Retinal pigment epithelial cell (primary cell): ENCODE measurements at places on chromosomes 1 and 21.

- no peak for DNase-seq
Measured at GRCh38 chr1:18109756-18110597, 2.4 kb downstream of the IGSF21 start.

GRCh38 chr1:39566441-39567137, 10.0 kb downstream of the PABPC4 start:
- DNase-seq = no peak

DNA sequence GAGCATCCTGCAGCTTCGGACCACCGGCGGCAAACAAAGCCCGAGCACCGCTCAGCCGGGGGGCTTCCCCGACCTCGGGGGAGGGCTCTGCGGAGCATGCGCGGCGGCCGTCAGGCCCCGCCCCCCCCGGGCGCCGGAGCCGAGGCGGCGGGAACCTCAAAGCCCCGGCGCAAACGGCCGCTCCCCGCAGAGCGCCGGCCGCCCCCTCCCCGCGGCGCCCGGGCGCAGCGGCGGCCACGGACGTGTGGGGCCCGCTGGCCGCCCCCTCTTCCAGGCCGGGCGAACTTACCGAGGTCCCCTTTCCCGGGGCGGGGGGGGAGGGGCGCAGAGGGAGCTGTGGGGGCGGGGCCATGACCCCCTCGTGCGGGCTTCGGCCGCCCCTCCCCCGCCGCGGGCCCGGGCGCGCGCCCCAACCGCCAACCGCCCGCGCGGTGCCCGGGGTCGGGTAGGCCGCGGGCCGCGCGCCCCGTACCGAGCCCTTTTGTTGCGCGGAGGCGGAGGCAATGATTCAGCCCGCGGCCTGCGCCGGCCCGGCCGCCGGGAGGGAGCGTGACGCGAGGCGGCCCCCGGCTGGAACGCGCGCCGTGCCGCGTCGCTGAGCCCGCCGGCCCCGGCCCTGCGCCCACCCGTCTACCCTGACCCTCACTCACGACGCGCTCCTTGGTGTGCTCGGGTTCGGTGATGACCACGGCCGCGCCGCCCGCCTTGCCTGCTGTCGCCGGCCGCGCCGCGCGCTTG, 1.7 kb downstream of the RCC2 start:
- DNase-seq = no peak

DNA sequence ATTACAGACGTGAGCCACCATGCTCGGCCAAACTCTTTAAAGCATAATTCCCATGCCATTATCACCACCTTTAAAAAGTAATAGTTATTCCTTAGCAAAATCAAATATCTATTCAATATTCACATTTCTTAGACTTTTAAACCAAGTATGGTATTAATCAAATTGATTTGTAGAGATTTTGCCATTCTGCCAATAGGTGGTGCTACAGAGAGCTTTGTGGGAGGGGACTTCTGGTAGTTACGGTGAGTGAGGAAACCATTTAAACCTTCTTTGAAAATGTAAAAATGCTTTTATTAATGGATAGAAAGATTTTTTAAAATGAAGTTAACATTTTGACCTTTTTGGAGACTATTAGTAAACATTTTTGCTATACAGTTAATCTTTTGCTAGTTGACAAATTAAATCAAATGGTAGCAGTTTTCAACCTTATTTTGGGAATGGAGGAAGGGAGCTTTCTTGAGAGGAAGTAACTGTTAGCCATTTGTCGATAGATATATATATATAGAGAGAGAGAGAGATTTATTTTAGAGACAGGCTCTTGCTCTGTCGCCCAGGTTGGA, 19.3 kb downstream of the IARS2 start:
- DNase-seq = no peak

DNA sequence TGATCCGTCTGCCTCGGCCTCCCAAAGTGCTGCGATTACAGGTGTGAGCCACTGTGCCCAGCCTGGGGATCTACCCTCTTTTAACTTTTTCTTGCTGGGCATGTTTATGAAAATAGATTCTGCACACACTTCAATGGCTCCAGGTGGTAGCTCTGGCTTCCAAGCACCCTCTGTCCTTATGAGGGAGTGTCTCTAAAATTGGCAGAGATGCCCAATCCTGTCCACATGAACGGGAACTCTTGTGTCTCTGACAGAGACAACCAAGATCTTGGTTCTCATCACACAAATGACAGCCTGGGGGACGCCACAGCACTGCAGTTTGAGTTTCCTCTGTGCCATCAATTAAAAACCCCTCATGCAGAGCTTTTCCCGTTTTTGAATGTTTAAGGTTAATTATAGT, 43.4 kb upstream of the ANGPTL7 start:
- DNase-seq = no peak
